ENCODE measurements at places on chromosomes 6 and 20. TPM values are rescaled to one million over a fixed set of nuclear protein-coding genes. Genes with fewer than 3 reads are reported as not detected.

GRCh38 chr20:32134026-32134425, 24.5 kb downstream of the TM9SF4 start:
- DNase-seq = no peak

DNA sequence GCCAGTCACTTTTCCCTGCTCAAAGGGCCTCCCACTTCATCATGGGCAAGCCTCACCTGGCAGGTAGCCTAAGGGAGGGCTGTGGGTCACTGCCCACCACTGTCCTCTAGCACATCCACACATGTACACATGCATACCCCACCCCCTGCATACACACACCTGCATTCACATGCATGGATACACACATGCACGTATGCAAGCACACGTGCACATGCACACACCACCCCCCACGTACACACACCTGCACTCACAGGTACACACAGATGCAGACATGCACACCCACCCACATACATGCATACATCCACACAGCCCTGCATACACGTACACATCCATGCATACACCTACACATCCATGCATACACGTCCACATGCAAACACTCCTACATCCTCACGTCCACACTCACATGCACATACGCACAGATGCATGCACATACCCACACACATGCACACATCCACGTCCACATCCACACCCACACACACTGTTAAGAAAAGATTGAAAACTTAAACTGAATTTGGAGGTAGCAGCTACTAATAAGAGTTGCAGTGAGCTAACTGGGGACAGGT, 14.0 kb upstream of the EXOC2 start:
- no peak for DNase-seq

- no peak for DNase-seq
Measured at GRCh38 chr6:109498936-109499335, 15.9 kb upstream of the ZBTB24 start.

GRCh38 chr6:8079126-8079525, 14.9 kb upstream of the BLOC1S5 start:
- no peak for DNase-seq

DNA sequence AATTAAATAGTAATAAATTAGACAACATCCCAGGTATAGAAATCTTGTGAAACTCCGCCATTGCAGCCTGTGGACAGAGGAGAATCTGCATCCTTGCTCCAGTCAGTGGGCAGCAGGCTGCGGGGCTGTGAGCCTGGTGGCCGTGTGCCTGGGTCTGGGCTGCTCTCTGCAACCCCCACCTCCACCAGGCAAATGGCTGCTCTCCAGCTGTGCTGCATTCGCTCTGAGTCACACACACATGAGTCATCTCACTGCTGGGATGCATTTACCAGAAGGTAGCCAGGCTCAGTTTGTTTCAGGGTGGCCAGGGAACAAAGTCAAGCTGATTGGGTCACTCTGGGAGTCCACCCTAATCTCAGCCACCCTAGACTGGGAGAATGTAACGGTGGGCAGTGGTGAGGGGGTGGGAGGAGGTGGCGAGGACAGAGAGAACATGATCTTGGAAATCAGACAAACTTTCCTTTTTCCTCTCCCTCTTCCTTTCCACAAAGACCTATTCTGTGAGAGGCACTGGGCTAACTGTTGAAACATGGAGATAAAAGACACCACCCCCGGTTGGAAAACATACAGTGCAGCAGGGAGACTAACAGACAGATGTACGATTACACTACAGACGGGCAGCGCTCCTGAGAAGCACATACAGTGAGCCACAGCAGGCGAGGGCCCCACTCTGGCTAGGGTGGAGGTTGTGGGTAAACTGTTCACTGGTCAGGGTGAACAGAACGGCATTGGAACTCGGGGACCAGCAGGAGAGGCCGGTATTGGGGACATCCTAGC, 59.2 kb downstream of the TRAM2 start:
- DNase-seq = no peak

The AVP gene
- total RNA-seq = 0.96 TPM

DNA sequence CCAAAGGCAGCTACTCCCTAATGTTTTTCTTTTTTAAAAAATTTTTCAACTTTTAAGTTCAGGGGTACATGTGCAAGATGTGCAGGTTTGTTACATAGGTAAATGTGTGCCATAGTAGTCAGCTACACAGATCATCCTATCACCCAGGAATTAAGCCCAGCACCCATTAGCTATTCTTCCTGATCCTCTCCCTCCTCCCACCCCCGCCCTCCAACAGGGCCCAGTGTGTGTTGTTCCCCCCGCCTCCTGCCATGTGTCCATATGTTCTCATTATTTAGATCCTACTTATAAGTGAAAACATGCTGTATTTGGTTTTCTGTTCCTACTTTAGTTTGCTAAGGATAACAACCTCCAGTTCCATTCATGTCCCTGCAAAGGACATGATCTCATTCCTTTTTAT, 12.4 kb downstream of the TRIM15 start:
- no peak for DNase-seq

DNA sequence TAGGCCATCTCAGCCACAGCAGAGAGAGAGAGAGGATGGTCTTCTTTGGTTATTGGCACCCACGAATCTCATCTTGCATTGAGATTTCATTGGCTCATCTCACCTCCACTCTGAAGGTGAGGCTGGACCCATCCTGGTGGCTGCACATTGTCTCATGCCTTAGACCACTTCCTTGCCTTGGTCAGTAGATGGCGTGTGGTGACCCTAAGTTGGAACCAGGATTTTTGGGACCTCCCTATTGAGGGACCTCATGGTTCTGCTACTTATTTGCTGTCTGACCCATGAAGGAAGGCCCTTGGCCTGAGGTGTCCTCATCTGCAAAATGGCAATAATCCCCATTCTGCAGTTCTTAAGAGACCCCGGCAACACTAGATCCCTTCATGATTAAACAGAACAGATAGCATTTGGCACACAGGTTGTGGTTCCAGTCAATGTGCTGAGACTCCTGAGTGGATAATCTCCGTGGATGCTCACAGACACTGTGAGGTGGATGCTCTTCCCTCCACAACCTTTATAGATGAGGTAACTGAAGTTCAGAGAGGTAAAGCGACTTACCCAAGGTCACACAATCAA, 21.5 kb upstream of the AAR2 start:
- DNase-seq = no peak

DNA sequence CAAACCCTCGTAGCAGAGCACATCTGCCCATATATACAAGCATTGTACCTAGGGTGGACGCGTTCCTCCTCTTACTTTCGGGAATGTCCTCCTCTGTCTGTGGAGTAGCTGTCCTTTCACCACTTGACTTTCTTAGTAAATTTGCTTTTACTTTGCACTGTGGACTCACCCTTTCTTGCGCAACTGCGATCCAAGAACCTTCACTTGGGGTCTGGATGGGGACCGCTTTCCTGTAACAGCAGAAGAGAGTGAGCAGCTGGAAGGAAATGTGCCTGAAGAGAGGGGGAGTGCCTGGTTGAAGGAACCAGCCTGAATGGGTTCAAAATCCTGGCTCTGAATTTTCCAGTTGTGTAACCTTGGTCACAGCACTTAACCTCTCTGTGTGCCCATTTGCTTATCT, 40.1 kb upstream of the PMEPA1 start:
- DNase-seq = no peak

- DNase-seq = no peak
Measured at GRCh38 chr6:126804332-126805064, 314.0 kb upstream of the RSPO3 start.

GRCh38 chr6:154249499-154250298, 106.9 kb downstream of the IPCEF1 start:
- no peak for DNase-seq

DNA sequence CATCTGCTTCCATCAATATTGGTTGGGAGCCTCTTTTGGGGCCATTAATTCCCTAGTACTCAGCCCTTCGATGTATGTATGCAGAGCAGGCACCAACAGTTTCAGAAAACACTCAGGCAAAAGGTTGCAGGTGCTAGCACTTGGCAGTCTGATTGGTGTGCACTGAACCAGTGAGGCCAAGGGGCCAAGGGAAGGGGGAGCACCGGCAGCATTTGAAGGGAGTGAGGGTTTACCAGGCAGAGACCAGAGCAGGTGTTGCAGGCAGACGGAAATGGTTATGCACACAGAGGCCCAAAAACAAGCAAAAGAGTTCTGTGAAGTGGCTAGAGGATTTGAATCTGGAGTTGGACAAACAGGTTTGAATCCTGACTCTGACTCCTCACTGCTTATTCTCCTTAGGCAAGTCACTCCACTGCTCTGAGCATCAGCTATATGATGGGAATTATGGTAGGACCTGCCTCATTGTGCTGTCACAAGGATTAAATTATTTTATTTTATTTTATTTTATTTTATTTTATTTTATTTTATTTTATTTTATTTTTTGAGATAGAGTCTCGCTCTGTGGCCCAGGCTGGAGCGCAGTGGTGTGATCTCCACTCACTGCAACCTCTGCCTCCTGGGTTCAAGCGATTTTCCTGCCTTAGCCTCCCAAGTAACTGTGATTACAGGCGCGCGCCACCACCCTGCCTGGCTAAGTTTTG, 58.1 kb upstream of the SHLD1 start:
- DNase-seq = no peak

GRCh38 chr6:21305893-21306332, 287.6 kb upstream of the SOX4 start:
- DNase-seq = no peak

- DNase-seq = no peak
Measured at GRCh38 chr20:51418137-51418529, 124.4 kb downstream of the NFATC2 start.

- no peak for DNase-seq
Measured at GRCh38 chr20:62309947-62310756, 7.4 kb downstream of the ADRM1 start.

GRCh38 chr6:53645859-53646258, 19.7 kb downstream of the KLHL31 start:
- DNase-seq = no peak

Measured in mesenteric fat pad (tissue), 1 donor.